HL-60 (cell line): ENCODE measurements at places on chromosomes 4 and X.

DNA sequence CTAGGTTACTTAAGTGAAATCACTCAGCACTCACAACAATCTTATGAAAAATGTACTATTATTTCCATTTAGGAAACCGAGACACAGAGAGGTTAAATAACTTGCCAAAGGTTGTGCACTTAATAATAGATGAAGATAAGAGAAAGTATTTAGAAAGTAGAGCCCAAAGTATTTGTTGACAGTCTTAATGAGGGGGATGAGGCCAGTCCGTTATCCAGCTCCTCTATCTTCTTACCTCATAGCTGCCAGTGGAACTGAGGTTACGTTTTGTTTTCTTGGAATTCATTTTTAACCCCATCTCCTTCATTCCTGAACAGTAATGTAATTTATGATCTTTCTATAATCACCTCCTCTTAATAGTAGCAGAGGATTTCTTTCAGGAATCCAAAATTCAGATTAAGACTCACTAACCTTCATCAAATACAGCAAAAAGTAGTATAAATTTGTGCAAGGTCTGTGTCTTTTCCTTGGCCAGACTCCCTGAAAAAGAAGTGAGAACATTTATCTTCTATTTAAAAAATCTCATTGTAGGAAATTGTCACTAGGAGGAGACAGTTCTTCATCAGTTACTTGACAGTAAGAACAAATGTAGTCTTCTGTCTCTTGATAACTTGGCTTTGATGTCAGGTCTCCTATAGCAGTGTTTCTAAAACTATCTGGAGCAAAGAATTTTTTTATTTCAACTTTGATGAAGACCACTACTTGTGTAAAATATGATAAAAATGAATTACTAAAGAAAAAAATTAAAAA is 35.5 kb downstream of the F8 start:
- DNase-seq: no peak

DNA sequence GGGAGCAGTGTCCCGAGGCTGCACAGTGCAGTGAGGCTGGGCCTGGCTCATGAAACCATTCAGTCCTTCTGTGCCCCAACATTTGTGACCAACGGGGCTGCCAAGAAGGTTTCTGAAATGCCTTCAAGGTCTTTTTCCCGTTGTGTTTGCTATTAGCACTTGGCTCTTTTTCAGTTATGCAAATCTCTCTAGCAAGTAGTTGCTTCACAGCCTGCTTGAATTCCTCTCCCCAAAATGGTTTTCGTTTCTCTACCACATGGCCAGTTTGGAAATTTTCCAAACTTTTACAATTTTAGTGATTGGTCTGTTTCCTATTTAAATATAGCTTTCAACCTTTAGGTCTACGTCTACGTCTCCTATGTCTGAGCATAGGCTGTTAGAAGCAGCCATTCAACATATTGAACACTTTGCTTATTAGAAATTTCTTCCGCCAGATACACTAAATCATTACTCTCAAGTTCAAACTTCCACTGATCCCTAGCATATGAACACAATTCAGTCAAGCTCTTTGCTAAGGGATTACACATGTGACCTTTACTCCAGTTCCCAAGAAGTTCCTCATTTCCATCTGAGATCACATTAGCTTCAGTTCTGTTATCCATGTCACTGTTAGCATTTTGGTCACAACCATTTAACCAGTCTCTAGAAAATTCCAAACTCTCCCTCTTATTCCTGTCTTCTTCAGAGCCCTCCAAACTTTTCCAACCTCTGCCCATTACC is 901.8 kb downstream of the GLUD2 start:
- DNase-seq: no peak

GRCh38 chr4:31947101-31947500 is 1226.9 kb downstream of the PCDH7 start:
- no peak for DNase-seq

- DNase-seq: no peak
These were observed 35.3 kb downstream of the FRMD7 start for GRCh38 chrX:132092439-132093065.

GRCh38 chr4:146053891-146054290 is 115.3 kb upstream of the ZNF827 start:
- DNase-seq: no peak

- DNase-seq: no peak
These were observed 33.2 kb upstream of the CLDN24 start for GRCh38 chr4:183355405-183355804.

- DNase-seq: no peak
These were observed 50.0 kb downstream of the COMMD8 start for GRCh38 chr4:47413521-47413920.

- DNase-seq: peak; percentile 46
These were observed 128.4 kb upstream of the TBC1D9 start for GRCh38 chr4:140884431-140885058.
